Stomach (tissue), 19 donors: ENCODE measurements at places on chromosomes 12 and 14. TPM values are rescaled to one million over a fixed set of nuclear protein-coding genes. Genes with fewer than 3 reads are reported as not detected.
A peak's percentile ranks its signal among the peaks of the same experiment; 100 is the strongest.

Gene NR1H4
- total RNA-seq = 3.5 TPM

DNA sequence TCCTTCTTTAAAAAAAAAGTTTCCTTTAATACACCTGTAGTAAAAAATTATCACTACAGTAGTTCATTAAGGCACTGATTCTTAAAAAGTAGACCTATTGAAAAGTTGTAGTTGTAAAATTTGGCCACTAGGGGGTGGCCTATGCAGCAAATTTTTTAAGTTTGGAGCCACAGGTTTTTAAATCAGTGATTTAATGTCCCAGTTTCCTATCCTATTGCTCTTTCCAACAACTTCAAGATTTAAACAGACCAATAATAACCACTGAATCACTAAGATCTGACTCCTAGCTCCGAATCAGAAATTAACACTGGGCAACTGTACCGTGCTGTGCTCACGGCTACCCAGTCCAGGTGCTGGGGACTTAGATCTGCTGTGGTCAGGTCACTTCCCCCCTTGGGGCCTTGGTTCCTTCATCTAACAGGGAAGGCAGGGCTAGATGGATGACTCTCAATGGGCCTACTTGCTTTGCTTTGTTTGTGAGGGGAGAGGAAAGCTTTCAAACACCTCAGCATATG is 279.3 kb downstream of the MED13L start:
- DNase-seq = no peak

GRCh38 chr12:59637692-59638070 is 41.9 kb downstream of the SLC16A7 start:
- no peak for DNase-seq

GRCh38 chr12:127284021-127284420 is 982.9 kb upstream of the TMEM132C start:
- DNase-seq = peak; percentile 20

- no peak for DNase-seq
Measured at GRCh38 chr14:79631276-79631675, 580.0 kb downstream of the DIO2 start.
